Caki2 (cell line): ENCODE measurements at places on chromosomes 6 and 20. TPM values are rescaled to one million over a fixed set of nuclear protein-coding genes. Genes with fewer than 3 reads are reported as not detected.

- DNase-seq, result no peak
Observed at GRCh38 chr6:109237077-109237985, 142.0 kb downstream of the CEP57L1 start.

DNA sequence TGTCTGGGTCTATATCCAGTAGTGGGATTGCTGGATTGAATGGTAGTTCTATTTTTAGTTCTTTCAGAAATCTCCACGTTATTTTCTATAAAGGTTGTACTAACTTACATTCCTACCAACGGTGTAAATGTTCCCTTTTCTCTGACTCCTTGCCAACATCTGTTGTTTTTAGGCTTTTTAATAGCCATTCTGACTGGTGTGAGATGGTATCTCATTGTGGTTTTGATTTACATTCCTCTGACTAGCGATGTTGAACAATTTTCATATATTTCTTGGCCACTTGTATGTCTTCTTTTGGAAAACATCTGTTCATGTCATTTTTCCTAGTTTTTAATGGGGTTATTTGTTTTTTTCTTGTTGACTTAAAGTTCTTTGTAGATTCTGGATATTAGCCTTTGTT is 99.3 kb downstream of the BMP2 start:
- DNase-seq, result peak; percentile 52

Gene GTF2H4
- total RNA-seq, result 49.7 and 58.5 TPM in 2 replicates

DNA sequence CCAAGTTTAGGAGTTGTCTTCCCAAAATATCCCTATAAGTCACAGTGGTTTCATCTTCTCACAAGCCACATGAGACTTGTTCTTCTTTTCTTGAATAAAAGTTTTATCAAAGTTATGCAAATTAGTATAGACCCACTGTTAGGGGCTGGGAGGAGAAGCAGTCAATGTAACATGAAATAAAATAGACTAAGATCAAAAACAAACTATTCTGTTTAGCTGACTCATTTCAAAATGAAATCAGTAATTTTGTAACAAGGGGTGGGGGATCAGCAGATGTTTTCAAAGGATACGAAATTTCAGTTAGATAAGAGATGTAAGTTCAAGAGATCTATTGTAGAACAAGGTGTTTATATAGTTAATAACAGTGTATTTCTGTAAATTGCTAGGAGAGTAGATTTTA is 339.6 kb upstream of the PRDM1 start:
- DNase-seq, result no peak

Gene NHSL1
- 1.1 and 2.5 TPM in 2 replicates for total RNA-seq

DNA sequence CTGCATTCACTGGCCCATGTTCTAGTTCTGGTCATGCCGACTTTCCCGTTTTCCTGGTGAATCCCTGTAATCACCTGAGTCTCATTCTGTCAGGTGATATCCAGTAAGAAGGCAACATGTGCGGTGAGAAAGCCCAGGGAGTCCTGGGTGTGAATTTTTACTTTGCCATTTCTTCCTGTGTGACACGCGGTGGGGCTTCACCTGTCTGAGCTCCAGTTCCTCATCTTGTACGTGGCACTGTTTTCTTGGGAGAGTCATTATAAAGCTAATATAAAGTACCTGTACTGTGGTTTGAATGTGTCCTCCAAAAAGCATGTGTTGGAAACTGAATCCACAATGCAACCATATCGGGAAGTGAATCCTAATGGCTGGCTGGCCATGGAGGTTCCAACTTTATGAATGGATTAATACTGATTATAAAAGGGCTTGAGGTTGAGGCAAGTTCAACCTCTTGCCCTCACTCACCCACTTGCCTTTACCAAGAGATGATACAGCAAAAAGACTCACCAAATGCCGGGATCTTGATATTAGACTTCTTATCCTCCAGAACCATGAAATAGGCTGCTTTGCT is 5.1 kb downstream of the HLA-E start:
- no peak for DNase-seq

Gene PPARD
- 2.8 TPM in 2 replicates for total RNA-seq

Gene HLA-G
- total RNA-seq, result not detected in 2 replicates

Gene CALHM6
- not detected in 2 replicates for total RNA-seq

DNA sequence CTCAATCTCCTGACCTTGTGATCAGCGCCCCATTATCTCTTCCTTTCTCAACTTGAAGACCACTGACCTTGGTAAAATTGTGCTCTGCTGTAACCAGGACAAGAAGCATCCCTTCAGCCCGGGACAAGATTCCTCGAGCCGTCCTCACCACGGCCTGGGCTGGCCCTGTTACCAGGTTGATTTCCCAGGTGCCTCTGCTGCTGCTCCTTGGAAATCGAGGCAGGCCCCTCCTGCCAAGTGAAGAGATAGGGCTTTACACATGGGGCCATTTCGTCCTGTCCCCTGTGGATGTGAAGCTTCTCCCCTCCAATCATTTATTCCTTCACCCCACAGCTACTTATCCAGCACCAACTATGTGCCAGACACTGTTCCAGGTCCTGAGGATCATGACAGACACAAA is 21.5 kb downstream of the RAB44 start:
- DNase-seq, result no peak

Gene HAO1
- not detected in 2 replicates for total RNA-seq
